ENCODE measurements at places on chromosomes 2 and 18. TPM values are rescaled to one million over a fixed set of nuclear protein-coding genes. Genes with fewer than 3 reads are reported as not detected.
A peak's percentile ranks its signal among the peaks of the same experiment; 100 is the strongest.

TMEM169 gene
- 0.85 TPM for total RNA-seq

ANKRD36B gene
- 201 TPM for total RNA-seq

GRCh38 chr2:98378901-98379300 lies 32.6 kb downstream of the CNGA3 start:
- DNase-seq, result no peak

GRCh38 chr18:66495844-66496243 lies 108.0 kb downstream of the CDH19 start:
- DNase-seq, result peak; percentile 21

DNA sequence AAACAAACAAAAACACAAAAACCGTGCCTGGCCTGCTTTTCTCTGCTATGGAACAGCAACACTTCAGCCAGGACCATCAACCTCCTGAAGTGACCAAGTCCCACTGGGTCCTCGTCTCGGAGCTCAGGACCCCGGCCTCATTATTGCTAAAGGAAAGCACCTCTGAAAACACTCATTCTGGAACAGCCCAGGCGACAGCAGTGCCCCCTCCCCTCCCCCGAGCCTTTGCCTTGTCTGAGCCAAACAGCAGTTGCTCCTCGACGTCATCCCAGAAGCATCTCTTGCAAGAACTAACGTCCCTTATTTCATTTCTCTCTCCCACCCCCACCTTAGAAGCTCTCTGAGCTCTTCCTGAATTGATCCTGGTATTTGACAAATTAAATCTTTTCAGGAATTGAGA lies 27.4 kb downstream of the APCDD1 start:
- no peak for DNase-seq

DNA sequence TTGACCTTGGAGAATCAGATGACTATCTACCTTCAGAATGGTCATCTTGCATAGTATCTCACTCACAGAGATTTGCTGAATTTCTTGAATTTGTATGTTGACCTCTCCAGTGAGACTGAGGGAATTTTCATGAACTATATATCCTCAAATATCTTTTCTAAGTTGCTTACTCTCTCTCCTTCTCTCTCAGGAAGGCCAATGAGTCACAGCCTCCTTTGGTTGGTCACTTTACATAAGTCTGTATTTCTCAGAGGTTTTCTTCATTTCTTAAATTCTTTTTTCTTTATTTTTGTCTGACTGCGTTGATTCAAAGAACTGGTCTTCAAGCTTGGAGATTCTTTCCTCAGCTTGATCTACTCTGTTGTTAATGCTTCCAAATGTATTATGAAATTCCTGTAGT lies 51.7 kb downstream of the VIT start:
- no peak for DNase-seq

DNA sequence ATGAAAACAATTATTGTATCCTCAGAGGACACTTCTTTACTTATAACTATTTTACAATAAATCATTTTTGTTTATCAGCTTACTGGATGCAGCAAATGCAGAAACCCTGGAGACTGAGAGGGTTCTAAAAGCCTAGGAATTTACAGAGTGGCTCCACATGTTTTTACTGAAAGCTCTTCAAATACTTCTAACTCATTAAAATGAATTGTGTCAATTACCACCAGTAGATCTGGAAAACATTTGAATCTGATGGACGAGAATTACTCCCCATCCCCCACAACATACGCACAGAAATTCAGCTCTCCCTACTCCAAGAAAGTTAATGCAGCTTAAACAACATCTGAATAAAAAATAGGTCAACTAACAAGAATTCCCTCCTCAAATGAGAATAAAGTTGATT lies 319.8 kb upstream of the FIGN start:
- DNase-seq, result no peak

- DNase-seq, result no peak
These were observed 143.3 kb upstream of the ITGB6 start for GRCh38 chr2:160343404-160343803.

BOLL gene
- total RNA-seq, result 0.11 TPM

DNA sequence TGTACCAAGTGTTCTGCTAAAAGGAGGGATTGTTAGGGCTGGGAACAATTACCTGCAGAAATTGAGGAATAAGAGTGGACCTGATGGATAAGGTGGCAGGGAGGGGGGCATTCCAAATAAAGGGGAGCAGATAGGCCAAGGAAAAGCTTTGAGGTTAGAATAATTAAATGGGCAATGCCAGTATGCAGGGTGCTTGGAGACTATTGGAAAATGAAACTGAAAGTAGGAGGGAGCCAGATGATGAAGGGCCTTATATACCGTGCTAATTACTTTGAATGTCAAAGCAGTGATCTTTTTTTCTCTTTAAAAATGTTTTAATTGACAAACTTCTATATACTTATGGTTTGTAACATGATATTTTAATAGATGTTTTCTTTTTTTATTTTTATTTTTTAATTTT lies 42.9 kb downstream of the MMADHC start:
- DNase-seq, result no peak

DNA sequence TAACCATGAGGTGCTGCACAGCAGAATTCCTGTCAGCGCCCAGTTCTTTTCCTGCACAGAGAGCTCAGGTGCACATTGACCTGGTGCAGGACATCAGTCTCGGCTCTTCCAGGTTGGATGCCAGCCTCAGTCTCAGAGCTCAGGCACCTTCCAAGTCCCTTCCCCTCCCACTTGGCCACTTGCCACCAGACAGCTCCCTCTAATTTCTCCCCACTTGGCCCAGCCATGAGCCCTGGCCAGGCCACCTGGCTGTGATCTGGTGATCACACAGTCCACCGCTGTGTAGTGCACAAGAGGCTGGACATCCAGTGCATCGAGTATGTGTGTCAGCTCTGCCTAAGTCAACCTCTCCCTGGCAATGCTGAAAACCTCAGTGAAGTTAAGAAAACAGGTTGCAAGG lies 336.6 kb upstream of the MYT1L start:
- no peak for DNase-seq

- no peak for DNase-seq
These were observed 404.1 kb upstream of the ST6GAL2 start for GRCh38 chr2:107290041-107290440.

NAT8 gene
- not detected for total RNA-seq

DNA sequence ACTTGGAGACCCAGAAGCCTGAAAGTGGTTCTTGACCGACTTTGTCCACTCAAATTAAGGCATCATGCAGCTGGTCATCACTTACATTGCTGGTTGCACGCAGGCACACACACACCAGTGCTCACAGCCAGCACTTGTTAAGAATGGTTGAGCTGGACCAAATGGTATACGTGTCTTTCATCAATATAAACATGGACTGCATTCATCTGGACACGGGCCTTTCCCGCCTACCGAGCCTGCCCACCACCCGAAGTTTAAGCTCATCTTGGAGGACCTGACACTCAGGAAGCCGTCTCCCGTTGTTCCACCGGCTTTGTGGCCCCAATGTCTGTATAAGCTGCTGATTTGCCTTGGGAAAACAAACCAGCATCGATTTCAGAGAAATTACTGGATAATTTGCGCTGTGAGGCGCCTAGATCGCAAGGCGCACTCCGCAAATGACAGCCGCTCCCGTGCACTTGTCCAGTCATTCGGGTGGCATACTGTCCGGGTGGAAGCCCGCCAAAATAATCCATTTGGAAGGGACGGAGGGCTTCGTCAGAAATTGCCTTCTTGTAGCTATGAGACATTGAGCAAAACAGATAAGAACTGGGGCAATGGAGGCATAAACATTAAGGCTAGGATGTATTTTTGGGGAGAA lies 40.1 kb upstream of the AKAIN1 start:
- peak; percentile 5 for DNase-seq

GRCh38 chr2:118242216-118242615 lies 153.9 kb downstream of the INSIG2 start:
- no peak for DNase-seq

WDR35 gene
- 34.1 TPM for total RNA-seq

DNA sequence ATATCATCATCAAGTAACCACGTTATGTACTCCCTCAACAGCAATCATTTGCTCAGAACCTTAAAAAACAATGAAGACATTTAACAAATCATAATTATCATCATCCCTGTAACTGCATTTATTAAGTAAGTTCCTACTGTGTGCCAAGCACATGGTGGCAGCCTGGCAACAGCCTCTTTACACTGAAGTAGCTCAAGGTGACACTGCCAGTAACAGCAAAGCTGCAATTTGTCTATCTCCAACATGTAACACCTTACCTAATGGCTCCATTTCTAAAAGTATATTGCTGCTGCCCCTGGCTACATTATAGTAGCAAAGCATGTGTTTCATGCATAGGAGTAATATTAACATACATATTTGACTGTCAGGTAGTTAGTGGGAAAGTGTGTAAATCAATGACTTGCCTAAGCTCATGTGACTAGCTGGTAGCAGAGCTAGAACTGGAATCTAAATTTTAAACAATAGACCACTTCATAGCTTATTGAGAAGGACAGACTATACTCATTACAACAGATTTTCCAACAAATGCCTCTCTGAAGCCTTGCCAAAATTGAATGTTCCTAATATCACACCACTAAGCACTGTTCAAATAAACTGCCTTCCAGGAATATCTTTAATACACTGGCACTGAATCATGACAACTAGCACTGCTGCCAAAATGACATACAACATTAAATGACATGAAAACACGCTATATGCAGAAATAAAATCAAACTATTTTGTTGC lies 86.7 kb downstream of the L3MBTL4 start:
- no peak for DNase-seq

RNPEPL1 gene
- total RNA-seq, result 14.5 TPM
